ENCODE measurements at places on chromosomes 5 and 9.

DNA sequence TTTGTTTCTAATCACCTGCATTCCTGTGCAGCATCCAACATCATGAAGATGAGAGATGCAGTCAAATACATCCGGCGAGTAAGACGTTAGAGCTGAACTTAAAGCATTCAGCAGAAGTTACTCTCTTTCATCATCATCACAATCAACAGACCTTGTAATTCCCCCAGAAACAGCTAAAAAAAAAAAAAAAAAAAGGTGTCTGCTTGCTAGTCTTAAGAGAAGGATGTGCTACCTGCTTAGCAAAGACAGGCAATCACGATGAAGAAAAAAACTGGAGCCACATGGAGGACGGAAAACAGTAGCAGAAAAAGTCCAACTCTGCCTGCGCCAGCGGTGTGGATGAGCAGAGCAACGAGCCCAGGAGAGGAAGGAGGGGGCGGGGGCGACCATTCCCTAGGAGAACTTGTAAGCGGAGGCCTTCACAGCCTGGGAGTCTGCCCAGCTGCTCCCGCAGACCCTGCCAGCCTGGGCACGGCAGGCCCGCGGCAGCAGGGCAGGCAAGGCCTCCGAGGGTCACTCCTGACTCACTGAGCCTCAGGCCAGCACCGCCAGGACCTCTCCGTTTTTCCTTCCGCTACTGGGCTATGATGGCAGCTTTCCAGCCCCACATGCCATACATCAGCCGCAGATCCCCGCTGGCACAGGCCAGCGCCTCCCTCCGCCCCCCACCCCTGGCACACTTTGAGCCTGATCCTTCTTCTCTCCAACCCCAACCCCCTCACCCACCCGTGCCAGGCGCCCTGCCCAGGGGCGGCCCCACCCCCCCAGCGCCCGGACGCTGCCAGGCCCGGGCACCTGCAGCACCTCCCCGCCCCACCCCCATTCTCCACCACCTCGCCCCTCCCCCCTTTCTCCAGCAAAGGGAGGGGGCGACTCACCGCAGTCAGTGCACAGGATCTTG is 1.4 kb downstream of the NRG2 start:
- DNase-seq: no peak

- DNase-seq: no peak
Observed at GRCh38 chr5:36683821-36684434, 77.5 kb downstream of the SLC1A3 start.

- no peak for DNase-seq
Observed at GRCh38 chr5:52466113-52466512, 321.6 kb upstream of the ITGA1 start.

DNA sequence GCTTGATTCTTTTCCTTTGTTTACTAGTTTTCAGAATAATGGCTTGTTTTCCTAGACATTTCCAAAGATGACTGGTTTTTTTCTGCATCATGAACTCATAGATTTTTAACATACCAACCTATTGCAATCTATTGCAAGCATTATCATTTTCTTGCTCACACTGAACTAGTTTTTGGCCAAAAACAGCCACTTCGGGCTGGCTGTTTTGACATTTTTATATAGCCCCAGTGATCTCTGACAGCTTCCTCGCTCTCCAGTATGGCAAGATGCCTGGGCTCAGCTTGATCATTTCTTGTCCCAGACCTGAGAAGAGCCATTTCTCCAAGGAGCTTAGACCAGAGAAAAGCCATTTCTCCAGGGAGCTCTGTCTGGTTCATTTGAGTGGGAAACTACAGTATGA is 94.3 kb upstream of the MAMDC2 start:
- DNase-seq: no peak

GRCh38 chr5:115100319-115100955 is 69.3 kb downstream of the TRIM36 start:
- no peak for DNase-seq

DNA sequence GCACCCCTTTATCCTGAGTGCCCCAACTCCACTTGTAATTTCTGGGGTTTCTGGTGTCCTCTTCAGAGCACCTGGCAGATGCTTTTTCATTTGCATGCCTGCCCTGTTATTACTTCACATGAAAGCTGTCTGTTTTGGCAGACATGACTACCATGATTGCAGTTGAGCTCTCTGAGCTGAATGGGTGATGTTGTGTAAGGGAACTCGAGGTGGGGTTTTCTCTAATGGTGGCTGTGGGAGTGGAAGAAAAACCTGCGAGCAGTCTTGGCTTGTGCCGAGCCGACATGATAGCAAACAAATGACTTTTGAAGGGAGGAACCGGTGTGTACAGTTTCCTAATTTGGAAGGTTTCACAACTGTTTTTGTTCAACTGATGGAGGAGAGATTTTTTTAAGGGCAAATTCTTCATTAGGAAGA is 196.2 kb downstream of the AOPEP start:
- DNase-seq: no peak

GRCh38 chr5:122297587-122298298 is 14.3 kb upstream of the SNCAIP start:
- DNase-seq: no peak
